ENCODE measurements at places on chromosomes 4 and X.

GRCh38 chr4:75327804-75328512 lies 186.2 kb downstream of the RCHY1 start:
- no peak for DNase-seq

DNA sequence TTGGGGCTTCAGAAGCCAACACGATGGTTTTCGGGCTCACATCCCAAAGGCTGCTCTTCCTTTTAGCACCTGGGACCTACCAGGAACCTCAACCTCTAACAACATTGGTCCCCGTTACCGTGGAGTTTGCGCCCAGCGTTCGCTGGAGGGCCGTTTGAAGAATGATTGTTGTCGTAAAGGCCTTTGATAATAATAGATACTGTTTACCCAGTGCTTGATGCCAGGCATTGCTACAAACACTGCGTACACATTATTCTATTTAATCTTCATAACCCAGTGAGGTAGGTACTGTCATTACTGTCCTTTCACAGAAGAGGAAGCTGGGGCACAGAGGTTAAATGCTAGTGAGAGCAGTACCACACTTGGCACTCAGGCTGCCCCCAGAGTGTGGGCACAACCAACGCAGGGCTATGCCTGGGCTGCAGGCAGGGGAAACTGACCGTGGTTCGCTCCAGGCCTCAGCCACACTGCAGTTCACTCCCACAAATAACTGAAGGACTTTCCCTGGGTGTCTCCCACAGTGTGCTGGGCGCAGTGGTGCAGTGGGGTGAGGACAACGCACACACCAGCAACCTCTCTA lies 1.0 kb upstream of the ACSL1 start:
- peak; percentile 51 for DNase-seq

DNA sequence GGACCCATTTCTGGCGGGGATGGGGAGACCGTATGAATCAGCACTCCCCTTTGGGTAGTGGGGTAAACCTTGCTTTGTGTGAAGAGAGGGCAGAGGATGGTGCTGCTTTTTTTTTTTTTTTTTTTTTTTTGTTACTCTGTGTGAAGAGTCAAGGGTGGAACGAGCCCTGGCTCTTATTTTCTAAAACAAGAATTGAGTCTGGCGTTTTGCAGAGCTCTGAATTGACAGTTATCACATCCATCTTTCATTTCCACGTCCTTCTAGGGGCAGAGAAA lies 1.2 kb downstream of the SLAIN2 start:
- DNase-seq: no peak

- DNase-seq: no peak
Observed at GRCh38 chrX:12467321-12467720, 323.9 kb upstream of the PRPS2 start.

DNA sequence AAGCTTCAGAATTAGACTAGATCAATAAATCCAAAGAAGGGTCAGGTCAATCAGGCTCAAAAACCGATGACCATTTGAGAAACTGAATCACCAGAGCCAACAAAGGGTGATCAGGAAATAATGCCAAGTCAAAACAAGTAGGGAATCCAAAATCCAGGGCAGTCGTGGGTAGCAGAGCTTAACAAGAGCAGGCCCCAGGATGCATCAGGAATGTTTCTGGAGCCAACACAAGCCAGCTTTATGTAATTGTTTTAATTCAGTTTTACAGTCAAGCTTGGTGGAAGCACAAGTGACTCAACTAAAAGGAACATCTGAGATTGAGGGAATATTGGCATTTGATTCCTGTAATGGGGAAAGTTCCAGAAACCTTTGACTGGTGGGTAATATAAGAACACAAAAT lies 237.9 kb upstream of the EDA2R start:
- no peak for DNase-seq

- no peak for DNase-seq
Observed at GRCh38 chr4:111780965-111781364, 364.3 kb upstream of the FAM241A start.

GRCh38 chrX:118325453-118325852 lies 20.5 kb upstream of the WDR44 start:
- DNase-seq: no peak

DNA sequence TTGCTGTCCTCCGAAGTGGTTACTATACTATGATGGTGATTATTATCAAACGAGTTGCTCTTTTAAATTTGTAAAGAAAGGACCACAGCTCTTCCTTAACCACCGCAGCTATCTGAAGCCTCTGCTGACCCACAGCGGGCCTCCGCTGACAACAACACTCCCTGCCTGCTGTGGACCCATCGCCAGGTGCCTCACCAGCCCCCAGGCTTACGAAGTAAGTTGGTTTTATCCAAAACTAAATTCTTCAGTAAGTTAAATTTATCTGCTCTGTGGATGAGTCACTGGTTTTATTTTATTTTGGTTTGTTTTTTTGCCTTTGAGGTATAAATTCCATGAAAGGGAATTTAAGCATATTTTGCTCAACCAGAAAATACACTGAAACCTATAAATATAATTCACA lies 54.7 kb downstream of the SLC9A6 start:
- DNase-seq: no peak

GRCh38 chr4:91684955-91685354 lies 618.8 kb upstream of the GRID2 start:
- DNase-seq: no peak

DNA sequence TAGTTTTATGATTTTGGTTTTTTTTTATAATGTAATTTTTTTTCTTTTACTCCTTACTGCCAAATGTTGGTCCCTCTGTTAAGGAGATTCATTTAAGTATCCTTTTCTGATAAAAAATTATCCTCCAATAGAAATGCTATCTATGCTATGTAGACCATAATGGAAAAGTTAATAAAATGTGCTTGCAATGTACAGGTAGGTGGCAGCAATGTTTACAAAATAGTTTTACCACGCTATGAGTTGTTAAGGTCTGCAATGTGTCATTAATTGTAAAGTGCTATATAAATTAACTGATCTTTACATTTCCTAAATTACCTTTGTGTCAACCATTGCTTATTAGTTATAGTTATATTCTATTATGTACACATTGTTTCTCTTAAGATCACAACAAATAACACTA lies 3.8 kb upstream of the CENPC start:
- DNase-seq: no peak

GRCh38 chr4:23828779-23829178 lies 61.1 kb downstream of the PPARGC1A start:
- DNase-seq: no peak

DNA sequence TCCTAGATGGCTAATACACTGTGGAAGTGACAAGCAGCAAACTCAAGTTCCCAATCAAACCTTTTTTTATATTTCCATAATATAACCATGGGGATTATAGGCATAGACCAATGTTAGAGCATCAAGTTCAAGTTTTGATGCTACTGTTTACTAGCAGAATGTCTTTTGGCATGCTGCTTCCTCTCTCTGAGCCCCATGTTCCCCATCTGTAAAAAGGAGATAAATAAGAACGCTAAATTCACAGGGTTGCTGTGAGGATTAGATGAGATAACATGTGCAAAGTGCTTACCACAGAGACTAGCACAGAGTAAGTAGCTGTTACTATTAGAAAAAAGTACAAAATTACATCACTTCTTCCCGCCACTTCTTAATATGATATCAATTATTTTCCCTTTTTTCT lies 18.0 kb downstream of the MBNL3 start:
- no peak for DNase-seq
